Pancreas (tissue), 10 donors: ENCODE measurements at places on chromosomes 7 and 10. TPM values are rescaled to one million over a fixed set of nuclear protein-coding genes. Genes with fewer than 3 reads are reported as not detected.
A peak's percentile ranks its signal among the peaks of the same experiment; 100 is the strongest.

GRCh38 chr7:106203473-106203872, 81.3 kb downstream of the NAMPT start:
- DNase-seq: no peak
- no peaks in the 10 kb centered on the region for H3K4me1 ChIP-seq
- no peaks in the 10 kb centered on the region for H3K36me3 ChIP-seq
- H3K27ac ChIP-seq: no peak overlapping the region
- no peak overlapping the region for H3K4me3 ChIP-seq
- H3K27me3 ChIP-seq: no peaks in the 10 kb centered on the region

DNA sequence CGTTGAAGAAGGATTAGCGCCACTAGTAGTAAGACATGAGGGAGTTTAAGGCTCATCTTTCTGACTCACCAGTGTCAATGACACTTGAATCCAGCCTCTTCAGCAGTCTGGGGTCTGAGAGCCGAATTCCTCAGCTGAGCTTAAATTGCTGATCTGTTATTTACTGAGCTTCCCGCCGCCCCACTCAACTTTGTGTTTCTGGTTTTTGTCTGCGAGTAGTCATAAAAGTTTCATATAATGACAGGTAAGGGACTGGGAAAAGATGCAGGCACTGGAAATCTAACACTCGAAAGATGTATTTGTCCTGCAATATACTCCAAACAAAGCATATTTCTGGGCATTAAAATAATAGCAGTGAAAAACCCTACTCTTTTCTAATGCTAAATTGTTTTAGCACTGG, 51.2 kb upstream of the RELN start:
- no peaks in the 10 kb centered on the region for H3K27me3 ChIP-seq
- no peak overlapping the region for H3K4me3 ChIP-seq
- no peak for DNase-seq
- H3K4me1 ChIP-seq: no peaks in the 10 kb centered on the region
- no peak overlapping the region for H3K27ac ChIP-seq
- H3K36me3 ChIP-seq: no peaks in the 10 kb centered on the region

DNA sequence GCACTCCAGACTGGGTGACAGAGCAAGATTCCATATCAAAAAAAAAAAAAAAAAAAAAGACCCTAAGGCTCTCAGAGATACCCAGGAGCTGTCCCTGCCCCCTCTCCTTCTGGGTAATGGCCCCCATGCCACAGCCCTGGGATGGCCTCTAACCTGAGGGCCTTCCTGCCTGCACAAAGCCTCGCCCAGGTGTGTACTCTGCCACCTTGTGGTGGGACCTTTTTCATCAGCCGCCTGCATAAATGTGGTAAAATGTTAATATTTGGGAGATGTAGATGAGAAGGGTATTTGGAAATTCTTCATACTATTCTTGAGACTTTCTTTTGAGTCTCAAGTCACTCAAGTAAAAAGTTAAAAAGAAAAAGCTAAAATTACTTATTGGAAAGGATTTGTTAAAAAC, 46.3 kb upstream of the RNF216 start:
- no peak overlapping the region for H3K27ac ChIP-seq
- no peak overlapping the region for H3K4me3 ChIP-seq
- H3K27me3 ChIP-seq: no peaks in the 10 kb centered on the region
- H3K36me3 ChIP-seq: no peaks in the 10 kb centered on the region
- peak; percentile 18 for DNase-seq
- no peaks in the 10 kb centered on the region for H3K4me1 ChIP-seq

GRCh38 chr7:116598278-116598677, 73.4 kb downstream of the CAV1 start:
- H3K36me3 ChIP-seq: no peaks in the 10 kb centered on the region
- H3K27me3 ChIP-seq: no peaks in the 10 kb centered on the region
- no peaks in the 10 kb centered on the region for H3K4me1 ChIP-seq
- H3K4me3 ChIP-seq: no peak overlapping the region

GRCh38 chr7:111091593-111092358, 849 bp downstream of the LRRN3 start:
- H3K27me3 ChIP-seq: no peaks in the 10 kb centered on the region
- H3K4me1 ChIP-seq: no peaks in the 10 kb centered on the region
- no peaks in the 10 kb centered on the region for H3K36me3 ChIP-seq
- H3K27ac ChIP-seq: no peak overlapping the region
- DNase-seq: no peak

- no peaks in the 10 kb centered on the region for H3K4me1 ChIP-seq
- H3K27ac ChIP-seq: no peak overlapping the region
- H3K36me3 ChIP-seq: no peaks in the 10 kb centered on the region
- H3K4me3 ChIP-seq: no peak overlapping the region
- DNase-seq: no peak
- no peaks in the 10 kb centered on the region for H3K27me3 ChIP-seq
Measured at GRCh38 chr7:148972375-148972774, 55.9 kb downstream of the PDIA4 start.

GRCh38 chr10:132499367-132499685, 38.3 kb upstream of the INPP5A start:
- DNase-seq: peak; percentile 46
- no peaks in the 10 kb centered on the region for H3K36me3 ChIP-seq
- H3K4me1 ChIP-seq: no peaks in the 10 kb centered on the region
- no peak overlapping the region for H3K4me3 ChIP-seq
- H3K27ac ChIP-seq: no peak overlapping the region

DNA sequence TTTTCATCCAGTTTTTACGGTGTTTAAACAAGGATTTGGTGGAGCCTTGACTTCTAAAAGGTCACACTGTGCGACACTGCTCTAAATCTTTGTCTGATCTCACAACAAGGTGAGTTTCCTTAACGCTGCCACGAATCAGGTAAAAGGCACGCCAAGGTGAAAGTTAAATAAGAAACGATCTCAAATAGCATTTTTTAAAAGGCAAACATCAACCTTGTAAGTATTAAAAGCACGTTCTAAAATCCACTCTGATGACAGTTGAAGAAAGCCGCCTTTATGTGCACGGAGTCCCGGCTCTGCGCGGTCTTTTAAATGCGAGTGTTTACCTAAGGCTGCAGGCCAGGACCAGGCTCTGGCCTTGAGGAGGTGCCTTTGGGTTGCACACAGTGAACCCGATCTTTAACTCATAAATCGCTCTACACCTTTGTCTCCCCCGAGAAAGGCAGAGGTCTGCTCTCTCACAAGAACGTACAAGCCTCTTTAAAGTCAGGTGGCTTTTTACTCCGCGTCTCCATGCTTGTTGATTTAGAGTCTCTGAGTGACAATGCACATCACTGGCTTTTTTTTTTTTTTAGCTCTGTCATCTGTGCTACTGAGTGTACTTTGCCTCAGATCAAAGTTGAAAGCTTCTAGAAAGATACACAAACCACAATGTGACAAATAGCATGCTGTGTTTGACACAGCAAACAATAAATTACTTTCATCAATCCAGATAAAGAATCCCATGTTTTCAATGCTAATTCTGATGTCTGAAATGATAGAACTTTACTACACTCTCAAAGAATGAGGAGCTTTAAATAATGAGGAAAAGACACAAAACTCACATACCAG, 25.9 kb upstream of the RNF32 start:
- peaks cover 5% of the 10 kb centered on the region for H3K4me1 ChIP-seq
- H3K36me3 ChIP-seq: no peaks in the 10 kb centered on the region
- no peak overlapping the region for H3K4me3 ChIP-seq
- H3K27ac ChIP-seq: no peak overlapping the region

GRCh38 chr10:71527135-71527534, 130.4 kb downstream of the CDH23 start:
- H3K4me1 ChIP-seq: no peaks in the 10 kb centered on the region
- H3K4me3 ChIP-seq: no peak overlapping the region

DNA sequence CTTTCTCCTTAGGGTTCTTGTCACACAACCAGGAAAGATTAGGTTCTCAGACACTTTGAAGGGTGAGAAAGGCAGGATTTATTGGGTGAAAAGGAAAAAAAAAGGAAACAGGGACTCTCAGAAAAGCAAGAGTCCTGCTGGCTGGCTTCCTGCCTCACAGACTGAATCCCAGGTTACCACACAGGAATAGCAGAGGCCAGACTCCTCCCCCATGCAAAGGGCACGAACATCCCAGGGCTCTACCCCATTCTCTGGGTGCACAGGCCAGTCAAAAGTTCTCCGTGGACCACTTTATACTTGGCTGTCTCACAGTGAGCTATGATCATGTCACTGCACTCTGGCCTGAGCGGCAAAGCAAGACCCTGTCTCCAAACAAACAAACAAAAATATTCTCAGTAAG, 42.6 kb downstream of the HOXA1 start:
- no peaks in the 10 kb centered on the region for H3K27me3 ChIP-seq
- H3K36me3 ChIP-seq: no peaks in the 10 kb centered on the region
- H3K27ac ChIP-seq: no peak overlapping the region
- DNase-seq: no peak
- no peaks in the 10 kb centered on the region for H3K4me1 ChIP-seq

- no peaks in the 10 kb centered on the region for H3K27me3 ChIP-seq
- H3K27ac ChIP-seq: no peak overlapping the region
- no peak overlapping the region for H3K4me3 ChIP-seq
- H3K4me1 ChIP-seq: no peaks in the 10 kb centered on the region
Measured at GRCh38 chr10:87803831-87804230, 14.2 kb downstream of the ATAD1 start.

- no peak overlapping the region for H3K4me3 ChIP-seq
- H3K36me3 ChIP-seq: no peaks in the 10 kb centered on the region
- DNase-seq: no peak
- no peaks in the 10 kb centered on the region for H3K27me3 ChIP-seq
- H3K27ac ChIP-seq: no peak overlapping the region
Measured at GRCh38 chr10:121379013-121379412, 219.2 kb downstream of the FGFR2 start.

DNA sequence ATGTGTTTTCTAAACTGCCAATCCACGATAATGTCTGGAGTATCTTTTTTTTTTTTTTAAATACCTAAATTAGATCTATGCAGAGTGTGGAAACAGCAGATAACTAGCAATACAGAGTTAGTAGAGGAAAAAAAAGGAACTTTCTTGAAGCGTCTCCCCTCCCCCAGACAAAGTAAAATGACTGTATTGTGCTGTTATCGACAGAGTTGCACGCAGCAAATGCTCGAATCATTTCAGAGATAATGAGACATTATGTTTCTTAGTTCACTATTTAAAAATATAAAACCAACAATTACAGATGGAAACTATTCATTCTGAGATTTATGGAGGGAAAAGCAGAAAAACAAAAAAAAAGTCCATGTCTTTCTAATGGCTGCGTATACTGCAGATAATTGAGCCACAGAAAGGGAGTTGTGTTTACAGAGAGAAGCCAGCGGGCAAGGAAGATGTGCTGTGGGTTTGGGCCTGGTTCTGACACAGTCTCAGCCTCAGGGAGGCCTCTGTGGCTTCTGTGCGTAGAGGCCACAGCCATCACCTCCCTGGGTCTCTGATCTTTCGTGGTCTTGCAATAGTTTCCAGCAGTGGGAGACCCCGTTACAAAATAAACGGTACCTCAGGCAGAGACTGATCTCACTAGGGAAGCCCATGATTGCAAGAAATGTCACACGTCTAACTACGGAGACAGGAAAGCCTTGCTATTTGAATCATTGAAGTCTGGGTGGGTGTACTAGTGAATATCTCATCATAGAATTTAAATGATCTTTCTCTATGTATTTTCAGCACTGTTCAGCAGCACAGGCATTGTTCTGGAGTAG, 19.1 kb upstream of the KLF6 start:
- peak overlapping the region; percentile 96 for H3K27ac ChIP-seq
- no peaks in the 10 kb centered on the region for H3K36me3 ChIP-seq
- H3K4me1 ChIP-seq: peaks cover 19% of the 10 kb centered on the region
- H3K27me3 ChIP-seq: no peaks in the 10 kb centered on the region
- no peak overlapping the region for H3K4me3 ChIP-seq

DNA sequence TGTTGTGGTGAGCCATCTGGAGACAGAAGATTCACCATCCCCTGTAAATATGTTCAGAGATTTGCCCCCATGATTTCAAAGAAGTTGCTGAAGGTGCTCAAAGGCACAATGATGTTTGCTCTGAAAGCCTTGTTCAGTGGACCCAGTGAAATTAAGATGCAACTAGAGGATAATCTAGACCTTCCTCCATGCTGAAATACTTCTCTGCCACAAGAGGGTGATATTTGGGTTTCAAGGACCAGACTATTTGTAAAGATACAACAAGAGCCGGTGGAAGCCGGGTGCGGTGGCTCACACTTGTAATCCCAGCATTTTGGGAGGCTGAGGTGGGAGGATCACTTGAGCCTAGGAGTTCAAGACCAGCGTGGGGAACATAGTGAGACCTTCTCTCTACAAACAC, 13.5 kb upstream of the MSRB2 start:
- H3K4me3 ChIP-seq: no peak overlapping the region
- DNase-seq: no peak
- H3K36me3 ChIP-seq: no peaks in the 10 kb centered on the region
- H3K27me3 ChIP-seq: no peaks in the 10 kb centered on the region

GRCh38 chr10:86004337-86004736, 362.3 kb downstream of the GRID1 start:
- DNase-seq: no peak
- no peak overlapping the region for H3K27ac ChIP-seq
- H3K4me1 ChIP-seq: no peaks in the 10 kb centered on the region

DNA sequence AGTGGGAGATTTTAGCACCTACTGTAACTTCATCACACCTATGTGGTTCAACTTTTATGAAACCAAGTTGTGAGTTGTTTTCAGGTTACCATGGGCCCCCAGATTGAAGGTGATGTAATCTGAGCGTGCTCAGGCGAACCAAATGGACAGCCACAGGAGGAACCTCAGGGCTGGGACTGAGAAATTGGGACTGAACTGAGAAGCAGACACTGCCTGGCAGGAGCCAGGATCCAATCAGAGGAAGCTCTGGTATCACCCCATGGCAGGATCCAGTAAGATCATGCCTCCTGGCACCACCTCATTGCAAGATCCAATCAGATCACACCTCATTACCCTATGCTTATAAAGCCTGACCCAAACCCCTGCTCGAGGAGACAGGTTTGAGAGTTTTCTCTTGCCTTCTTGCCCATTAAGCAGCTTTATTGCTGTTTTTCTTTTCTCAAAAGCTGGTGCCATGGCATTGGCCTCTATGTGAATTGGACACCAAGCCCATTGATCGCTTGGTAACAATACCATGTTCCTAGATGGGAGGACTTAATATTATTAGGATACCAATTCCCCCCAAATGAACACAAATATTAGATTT, 43.2 kb upstream of the GDF10 start:
- no peaks in the 10 kb centered on the region for H3K27me3 ChIP-seq
- peaks cover 6% of the 10 kb centered on the region for H3K4me1 ChIP-seq
- no peaks in the 10 kb centered on the region for H3K36me3 ChIP-seq

- no peak for DNase-seq
- H3K27ac ChIP-seq: no peak overlapping the region
- no peak overlapping the region for H3K4me3 ChIP-seq
- peaks cover 19% of the 10 kb centered on the region for H3K27me3 ChIP-seq
- H3K36me3 ChIP-seq: no peaks in the 10 kb centered on the region
Measured at GRCh38 chr10:93080350-93081046, 6.8 kb downstream of the CYP26A1 start.

- no peaks in the 10 kb centered on the region for H3K27me3 ChIP-seq
- DNase-seq: no peak
- no peaks in the 10 kb centered on the region for H3K36me3 ChIP-seq
- H3K4me1 ChIP-seq: no peaks in the 10 kb centered on the region
- no peak overlapping the region for H3K4me3 ChIP-seq
- H3K27ac ChIP-seq: peak overlapping the region; percentile 48
Measured at GRCh38 chr7:45978731-45979211, 57.7 kb upstream of the IGFBP3 start.

The ZNF680 gene
- 3.6 TPM for polyA plus RNA-seq

The SEMA3A gene
- 0.11 TPM for polyA plus RNA-seq

The PODXL gene
- polyA plus RNA-seq: 26.3 TPM

The ACBD5 gene
- polyA plus RNA-seq: 7.4 TPM

The SLC39A12 gene
- not detected for polyA plus RNA-seq

The AKR1C4 gene
- 0.07 TPM for polyA plus RNA-seq

The DNAJC2 gene
- 16.1 TPM for polyA plus RNA-seq

The UCMA gene
- not detected for polyA plus RNA-seq

The DOCK1 gene
- polyA plus RNA-seq: 14.0 TPM

The PITX3 gene
- polyA plus RNA-seq: not detected

The C10orf143 gene
- polyA plus RNA-seq: 7.1 TPM

The BTBD16 gene
- 0.34 TPM for polyA plus RNA-seq

The NOS3 gene
- 12.5 TPM for polyA plus RNA-seq

The PDE1C gene
- polyA plus RNA-seq: 4.2 TPM
